ENCODE measurements at places on chromosomes 7 and 10.

DNA sequence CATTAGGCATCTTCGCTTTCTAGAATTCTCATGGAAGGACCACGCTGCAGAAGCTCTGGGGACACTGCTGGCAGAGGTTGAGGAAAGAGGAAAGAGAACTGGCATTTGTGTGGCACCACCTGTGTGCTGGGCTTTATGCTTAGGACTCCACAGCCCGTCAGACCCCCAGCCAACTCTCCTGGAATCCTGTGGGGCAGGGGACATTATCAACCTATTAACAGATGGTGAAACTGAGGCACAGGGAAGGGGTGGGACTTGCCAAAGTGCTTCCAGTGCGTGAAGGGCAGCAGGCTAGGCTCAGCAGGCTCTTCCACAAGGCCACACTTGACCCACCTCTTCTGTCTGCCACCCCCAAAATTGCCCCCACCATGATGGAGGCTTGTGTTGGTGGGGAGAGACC lies 46.8 kb downstream of the ZCCHC24 start:
- DNase-seq: no peak

- peak; percentile 91 for DNase-seq
Observed at GRCh38 chr7:155796381-155797261, 15.6 kb downstream of the SHH start.

GRCh38 chr10:118669835-118670234 lies 74.4 kb upstream of the PRLHR start:
- no peak for DNase-seq

GRCh38 chr7:27944643-27945042 lies 204.7 kb downstream of the TAX1BP1 start:
- DNase-seq: no peak

DNA sequence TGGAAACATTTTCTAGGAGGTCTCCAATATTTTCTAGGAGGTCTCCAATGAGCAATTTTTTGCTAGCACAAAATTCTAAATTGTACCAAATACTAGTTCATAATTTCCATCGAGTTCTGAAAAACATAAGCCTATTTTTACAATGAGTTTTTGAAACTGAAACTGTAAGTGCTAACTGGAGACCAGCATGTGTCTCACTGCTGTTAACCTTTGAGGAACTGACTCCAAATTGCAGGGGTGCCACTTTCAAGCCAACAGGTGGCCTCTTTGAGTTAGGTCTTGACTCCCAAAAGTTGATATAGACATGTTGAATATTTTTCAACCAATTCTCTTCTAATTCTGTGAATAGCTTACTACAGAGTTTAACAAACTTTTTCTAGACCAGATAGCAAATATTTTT lies 58.8 kb downstream of the CAV1 start:
- DNase-seq: peak; percentile 70

DNA sequence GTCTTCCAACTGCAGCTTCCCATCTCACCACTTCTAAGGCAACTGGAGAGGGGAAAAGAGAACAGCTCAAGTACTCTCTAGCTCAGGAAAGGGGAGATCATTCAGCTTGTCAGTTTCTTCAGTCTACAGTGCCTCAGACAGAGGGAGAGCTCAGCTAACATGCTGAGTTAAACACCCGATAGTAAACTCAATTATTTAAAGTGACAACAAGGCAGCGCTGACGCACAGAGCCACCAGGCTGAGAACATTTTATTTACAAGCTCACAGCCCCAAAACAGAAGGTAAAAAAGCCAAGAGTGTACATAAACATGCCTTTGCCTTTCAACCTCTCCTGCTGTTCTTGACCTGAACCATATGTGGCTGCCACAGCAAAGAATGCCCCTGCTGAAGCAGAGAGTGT lies 10.1 kb upstream of the CUZD1 start:
- DNase-seq: no peak

All from GM20000 (cell line).